ENCODE measurements at places on chromosomes 6 and 20. TPM values are rescaled to one million over a fixed set of nuclear protein-coding genes. Genes with fewer than 3 reads are reported as not detected.

ZFAND3 gene
- 21.8 TPM for polyA plus RNA-seq

RXRB gene
- polyA plus RNA-seq = 67.9 TPM

KIF16B gene
- polyA plus RNA-seq = 6.8 TPM

C6orf15 gene
- not detected for polyA plus RNA-seq

MAPK13 gene
- polyA plus RNA-seq = 3.8 TPM

RAMACL gene
- polyA plus RNA-seq = 0.32 TPM

GPR6 gene
- not detected for polyA plus RNA-seq

SLC13A3 gene
- 3.5 TPM for polyA plus RNA-seq

BEND3 gene
- polyA plus RNA-seq = 0.49 TPM

HLA-DRB1 gene
- polyA plus RNA-seq = not detected

PNLDC1 gene
- not detected for polyA plus RNA-seq

OR2H1 gene
- polyA plus RNA-seq = not detected

TSPYL1 gene
- 31.9 TPM for polyA plus RNA-seq

AIF1 gene
- not detected for polyA plus RNA-seq

HINT3 gene
- polyA plus RNA-seq = 1.3 TPM

MUC21 gene
- not detected for polyA plus RNA-seq

PHACTR1 gene
- 0.42 TPM for polyA plus RNA-seq

ENPP1 gene
- polyA plus RNA-seq = 15.8 TPM

CNBD2 gene
- polyA plus RNA-seq = 1.7 TPM

UST gene
- 6.8 TPM for polyA plus RNA-seq
